ENCODE measurements at places on chromosomes 2 and 18.

GRCh38 chr2:8315531-8316165 lies 366.2 kb upstream of the ID2 start:
- DNase-seq, result no peak

DNA sequence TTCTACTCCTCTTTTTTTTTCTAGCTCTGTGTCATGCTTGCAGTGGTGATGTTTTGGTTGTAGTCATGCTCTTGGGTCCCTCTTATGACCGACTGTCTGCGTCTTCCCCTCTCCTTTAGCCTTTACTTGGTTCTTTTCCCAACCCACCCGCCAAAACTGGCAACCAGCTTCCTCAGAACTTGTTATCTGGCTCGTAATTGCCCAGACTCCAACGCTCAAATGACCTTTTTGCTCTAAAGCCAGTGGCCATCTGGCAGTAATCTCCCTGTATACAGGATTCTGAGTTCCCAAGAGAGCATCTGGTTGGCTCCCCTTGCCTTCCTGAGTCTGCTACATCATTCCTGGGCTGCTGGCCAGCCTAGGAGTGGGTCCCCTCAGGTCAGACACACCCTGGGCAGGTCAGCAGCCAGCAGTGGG lies 147.2 kb downstream of the MGAT5 start:
- DNase-seq, result no peak

DNA sequence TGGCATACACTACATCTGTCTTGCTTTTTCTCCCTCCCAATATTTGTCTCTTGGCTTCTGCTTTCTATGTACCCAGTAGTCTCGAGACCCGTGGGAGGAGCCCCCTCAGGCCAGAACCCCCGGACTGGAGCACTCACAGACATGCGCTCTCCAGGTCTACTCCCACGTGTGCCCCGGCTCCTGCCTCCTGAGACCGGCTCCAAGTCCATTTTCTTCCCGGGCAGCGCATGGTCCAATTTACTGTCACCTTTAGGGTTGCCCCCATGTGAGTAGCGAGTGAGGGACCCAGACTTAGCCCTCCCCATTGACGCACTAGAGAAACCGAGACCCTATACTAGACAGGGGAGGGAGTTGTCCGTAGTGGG lies 11.8 kb upstream of the TEX51 start:
- DNase-seq, result no peak

DNA sequence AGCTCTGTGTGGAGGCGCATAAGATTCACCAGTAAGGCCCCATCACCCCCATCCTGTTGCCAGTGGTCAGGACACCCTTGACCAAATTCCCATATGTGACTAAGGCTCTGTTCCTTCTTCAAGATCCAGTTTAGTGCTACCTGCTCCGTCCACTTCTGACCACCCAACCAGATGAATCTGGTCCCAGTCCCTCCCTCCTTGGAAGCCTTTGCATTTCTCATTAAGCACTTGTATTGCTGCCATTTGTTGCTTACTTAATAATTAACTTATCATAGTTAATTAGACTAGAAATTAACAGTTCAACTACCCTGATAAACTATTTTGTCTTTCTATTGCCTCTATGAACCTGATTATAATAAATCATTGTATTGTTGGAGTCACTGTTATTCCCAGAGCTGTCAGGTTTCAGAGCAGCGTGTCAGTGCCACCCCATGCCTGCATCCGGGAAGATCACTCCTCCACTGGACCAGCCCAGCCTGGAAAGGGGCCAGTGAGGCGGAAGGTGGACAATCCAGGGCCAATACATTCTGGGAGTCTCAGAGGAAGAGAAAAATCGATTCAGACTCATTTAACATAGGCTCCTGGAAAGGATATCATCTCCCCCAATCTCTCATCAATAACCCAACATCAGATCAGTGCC lies 9.5 kb upstream of the NAT8 start:
- no peak for DNase-seq

DNA sequence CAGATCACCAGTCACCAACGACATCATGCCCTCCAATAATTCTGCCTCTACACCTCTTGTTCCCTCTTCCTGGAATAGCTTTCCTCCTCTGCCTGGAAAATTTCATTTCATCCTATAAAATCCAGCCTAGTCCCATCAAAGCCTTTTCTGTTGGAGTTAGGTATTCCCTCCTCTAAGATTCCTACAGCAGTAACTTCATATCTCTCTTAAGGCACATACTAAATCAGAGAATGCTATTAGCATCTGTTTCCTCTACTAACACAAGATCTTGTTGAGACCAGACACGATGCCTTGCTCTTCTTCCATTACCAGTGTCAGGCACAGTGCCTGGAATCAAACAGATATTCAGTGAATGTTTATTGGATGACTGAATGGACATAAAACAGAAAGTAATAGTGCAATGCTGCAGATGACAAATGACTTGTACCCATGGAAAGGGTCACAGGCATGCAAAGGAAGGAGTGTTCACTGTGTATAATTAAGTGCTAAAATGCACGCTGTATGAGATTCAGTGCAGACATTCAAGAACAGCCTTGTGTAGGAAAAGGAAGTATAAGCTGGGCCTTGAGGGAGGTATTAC lies 342.0 kb upstream of the ACVR2A start:
- DNase-seq, result no peak

- DNase-seq, result no peak
These were observed 40.5 kb downstream of the ABCG8 start for GRCh38 chr2:43879261-43879660.

DNA sequence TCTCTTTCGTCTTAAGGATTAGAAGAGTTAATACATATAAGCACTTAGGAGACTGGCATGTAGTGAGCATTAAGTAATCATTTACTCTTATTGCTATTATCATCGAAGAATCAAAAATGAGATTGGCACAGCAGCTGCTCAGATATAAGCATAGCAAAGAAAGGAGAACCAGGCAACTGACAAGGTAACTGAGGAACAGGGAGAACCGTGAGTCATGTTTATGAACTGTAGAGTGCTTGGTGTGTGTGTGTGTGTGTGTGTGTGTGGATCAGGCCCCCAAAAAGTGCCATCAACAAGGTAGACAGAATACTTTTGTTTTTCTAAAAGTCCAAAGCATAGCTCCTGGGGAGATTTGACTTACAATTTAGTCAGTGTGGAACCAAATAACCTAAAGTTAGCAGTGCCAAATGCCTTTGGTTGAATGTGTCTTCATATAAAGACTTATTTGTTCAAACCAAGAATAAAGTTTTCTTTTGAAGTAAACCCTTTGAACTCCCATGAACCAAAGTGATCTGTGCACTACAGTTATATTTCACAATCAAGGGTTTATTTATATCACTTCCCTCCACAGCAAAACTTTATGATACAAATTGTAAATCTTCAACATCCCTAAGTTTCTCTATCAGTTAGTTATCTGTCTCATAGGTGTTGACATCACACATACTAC lies 660.6 kb downstream of the NYAP2 start:
- no peak for DNase-seq

DNA sequence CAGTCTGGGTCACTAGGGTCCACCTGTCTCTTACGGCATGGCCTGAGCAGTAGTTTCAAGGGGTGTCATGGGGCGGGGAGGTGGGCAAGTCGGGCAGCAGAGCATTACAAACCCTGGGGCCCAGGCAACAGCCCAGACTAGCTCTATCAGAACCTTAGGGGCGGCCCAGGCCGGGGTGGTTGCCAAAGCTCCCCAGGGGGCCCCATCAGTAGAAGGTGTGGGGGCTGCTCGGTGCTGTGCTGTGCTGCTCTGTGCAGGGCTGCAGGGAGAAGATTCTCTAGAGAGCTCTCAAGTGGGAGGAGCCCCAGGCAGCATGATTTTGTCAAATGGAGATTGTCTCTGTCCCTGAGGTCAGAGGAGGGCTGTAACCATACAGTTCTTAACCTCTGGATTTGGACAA lies 36.4 kb upstream of the SLC14A1 start:
- DNase-seq, result no peak

DNA sequence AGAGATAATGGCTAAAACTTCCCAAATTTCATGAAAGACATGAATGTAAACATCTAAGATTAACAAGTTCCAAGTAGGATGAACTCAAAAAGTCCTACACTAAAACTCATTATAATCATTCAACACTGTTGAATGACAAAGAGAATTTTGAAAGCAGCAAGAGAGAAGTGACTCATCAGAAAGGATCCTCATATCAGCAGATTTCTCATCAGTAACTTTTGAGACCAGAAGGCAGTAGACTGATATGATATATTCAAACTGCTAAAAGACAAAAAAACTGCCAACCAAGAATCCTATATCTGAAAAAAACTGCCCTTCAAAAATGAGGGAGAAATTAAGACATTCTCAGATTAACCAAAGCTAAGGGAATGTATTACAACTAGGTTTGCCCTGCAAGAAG lies 130.6 kb upstream of the OTX1 start:
- DNase-seq, result no peak

- no peak for DNase-seq
These were observed 71.5 kb downstream of the ANTXR1 start for GRCh38 chr2:69084492-69084891.

GRCh38 chr18:50194631-50195532 lies at the start of gene MYO5B:
MYO5B (minus strand) TSS chr18:50195147; CDS start chr18:50194793, 354 bp downstream.
- DNase-seq, result peak; percentile 26

DNA sequence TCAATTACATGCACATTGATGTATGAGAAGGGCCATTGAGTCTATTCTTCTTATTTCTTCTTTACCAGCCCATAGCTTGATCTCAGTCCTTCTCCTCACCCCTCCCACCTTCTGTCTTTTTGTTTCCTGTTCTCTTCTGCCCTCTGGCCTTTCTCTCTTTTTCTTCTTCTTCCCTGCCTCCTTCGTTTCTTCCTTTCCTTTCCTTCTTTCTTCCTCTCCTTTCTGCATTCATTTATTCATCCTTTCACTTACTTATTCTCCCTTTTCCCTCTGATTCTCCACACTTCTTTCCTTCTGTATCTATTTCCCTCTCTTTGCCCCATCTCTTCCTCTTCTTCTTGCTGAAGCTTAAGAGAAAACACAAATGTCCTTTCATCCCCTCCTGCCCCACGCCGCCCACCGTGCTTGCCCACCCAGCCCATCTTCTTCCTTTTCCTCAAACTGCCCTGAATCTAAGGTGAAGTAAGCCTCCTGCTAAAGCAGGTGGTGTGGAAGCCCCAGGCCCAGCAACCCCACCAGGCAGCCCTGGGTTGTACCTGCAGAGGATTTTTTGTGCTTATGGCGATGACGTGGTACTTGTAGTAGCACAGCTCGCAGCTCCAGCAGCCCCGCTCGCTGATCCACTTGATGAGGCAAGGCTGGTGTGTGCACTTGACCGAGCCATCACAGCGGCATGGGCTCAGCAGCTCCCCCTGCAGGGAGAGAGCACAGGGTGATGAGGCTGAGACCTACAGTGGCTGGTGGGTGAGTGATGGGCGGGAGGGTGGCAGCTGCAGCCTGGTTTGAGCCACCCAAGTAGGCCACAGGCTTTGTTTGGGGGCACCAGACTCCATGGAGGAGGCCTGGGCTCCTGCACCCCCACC lies 89.0 kb downstream of the MARCHF4 start:
- no peak for DNase-seq

DNA sequence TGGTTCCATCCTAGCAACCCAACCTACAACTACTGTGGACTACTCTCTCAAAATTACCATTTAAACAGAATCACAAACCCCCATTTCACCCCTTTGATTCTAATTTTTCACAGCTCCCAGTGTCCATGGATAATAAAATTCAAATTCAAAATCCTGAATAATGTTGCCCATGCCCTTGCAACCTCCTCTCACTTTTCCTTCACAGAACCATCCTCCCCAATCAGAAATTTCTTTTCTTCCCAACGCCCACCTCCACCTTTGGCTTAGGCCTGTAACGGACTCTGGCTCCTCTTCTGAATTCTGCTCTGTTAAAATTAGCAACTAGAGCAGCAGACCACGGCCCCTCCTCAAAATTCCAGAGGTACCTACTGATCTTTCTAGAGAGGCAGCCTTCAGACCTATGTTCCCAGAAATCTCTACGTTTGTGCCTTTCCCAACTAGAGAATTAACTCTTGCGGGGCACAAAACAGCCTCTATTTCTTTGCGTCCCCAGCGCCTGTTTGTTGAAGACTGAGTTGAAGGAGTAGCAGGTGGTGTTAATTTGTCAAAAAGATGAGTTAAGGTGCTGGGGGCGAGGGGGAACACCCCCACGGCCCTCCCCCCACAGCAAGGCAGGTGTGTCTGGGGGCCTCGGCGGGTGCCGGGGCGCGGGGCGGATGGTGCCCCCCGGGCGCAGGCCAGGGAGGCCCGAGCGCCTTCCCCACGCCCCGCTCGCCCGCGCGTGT lies 428 bp upstream of the MAP3K20 start:
- no peak for DNase-seq

GRCh38 chr2:160388464-160389263 lies 104.9 kb downstream of the RBMS1 start:
- peak; percentile 15 for DNase-seq

GRCh38 chr2:224151161-224151560 lies 112.1 kb upstream of the SERPINE2 start:
- DNase-seq, result no peak

- no peak for DNase-seq
These were observed 37.8 kb downstream of the HS6ST1 start for GRCh38 chr2:128280901-128281321.

- DNase-seq, result no peak
These were observed 177.2 kb downstream of the THADA start for GRCh38 chr2:43418680-43419079.

- DNase-seq, result no peak
These were observed 787 bp downstream of the ERBB4 start for GRCh38 chr2:212537726-212538304.

- no peak for DNase-seq
These were observed 69.8 kb upstream of the IL1R1 start for GRCh38 chr2:102072741-102073140.

DNA sequence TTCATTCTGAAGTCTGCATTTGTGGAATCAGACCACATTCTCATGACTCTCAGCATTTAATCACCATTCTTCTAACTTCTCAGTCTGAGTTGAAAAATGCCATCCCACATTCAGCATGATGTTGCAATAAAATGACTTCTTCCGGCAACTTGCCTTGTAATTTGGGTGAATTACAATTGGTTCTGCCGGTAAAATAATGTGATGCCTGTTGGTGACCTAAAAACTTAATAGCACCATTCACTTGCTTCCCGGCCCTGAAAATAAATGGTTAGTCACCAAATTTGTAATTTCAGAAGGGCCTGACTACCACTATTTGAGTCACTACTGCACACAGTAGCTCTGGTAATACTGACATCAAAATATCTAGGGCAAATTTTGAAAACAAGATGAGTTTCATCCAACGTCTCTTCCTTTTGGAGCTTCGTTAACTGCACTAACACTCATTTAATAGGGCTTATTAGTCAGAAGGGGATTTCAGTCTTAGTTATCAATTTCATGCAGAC lies 637.1 kb upstream of the CHAC2 start:
- DNase-seq, result no peak

Measured in T-helper 9 cell (primary cell).